ENCODE measurements at places on chromosomes 5 and 9. TPM values are rescaled to one million over a fixed set of nuclear protein-coding genes. Genes with fewer than 3 reads are reported as not detected.

The TMEM171 gene
- not detected for total RNA-seq

The OBP2B gene
- total RNA-seq, result not detected

The GFRA3 gene
- total RNA-seq, result not detected

The ECM2 gene
- not detected for total RNA-seq

The TSSK1B gene
- total RNA-seq, result not detected

DNA sequence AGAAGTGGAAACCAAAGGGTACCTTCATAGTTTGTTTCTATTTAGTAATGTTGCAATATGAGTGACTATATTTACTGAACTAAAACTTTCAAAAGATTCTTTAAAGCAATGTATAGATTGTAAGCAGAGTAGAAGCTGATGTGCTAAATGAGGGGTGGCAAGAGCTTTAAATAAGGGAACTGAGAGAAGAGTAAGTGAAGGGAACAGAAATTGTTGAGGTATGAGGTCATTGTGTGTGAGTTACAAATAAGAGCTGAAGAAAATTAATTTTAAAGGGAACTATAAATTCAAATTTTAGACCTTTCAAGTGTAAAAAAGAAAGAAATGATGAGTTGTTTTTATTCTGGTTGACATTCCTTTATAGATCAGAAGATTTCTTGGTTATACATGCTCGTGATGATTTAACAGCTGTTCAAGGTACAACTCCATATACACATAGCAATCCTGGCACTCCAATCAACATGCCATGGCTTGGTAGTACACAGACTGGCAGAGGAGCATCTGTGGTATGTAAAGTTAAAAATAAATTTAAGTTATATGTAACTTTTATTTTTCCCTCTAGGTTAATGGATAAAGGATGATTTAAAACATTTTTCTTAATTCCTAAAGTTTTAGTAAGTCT lies 135.1 kb upstream of the TNFAIP8 start:
- no peak for DNase-seq

DNA sequence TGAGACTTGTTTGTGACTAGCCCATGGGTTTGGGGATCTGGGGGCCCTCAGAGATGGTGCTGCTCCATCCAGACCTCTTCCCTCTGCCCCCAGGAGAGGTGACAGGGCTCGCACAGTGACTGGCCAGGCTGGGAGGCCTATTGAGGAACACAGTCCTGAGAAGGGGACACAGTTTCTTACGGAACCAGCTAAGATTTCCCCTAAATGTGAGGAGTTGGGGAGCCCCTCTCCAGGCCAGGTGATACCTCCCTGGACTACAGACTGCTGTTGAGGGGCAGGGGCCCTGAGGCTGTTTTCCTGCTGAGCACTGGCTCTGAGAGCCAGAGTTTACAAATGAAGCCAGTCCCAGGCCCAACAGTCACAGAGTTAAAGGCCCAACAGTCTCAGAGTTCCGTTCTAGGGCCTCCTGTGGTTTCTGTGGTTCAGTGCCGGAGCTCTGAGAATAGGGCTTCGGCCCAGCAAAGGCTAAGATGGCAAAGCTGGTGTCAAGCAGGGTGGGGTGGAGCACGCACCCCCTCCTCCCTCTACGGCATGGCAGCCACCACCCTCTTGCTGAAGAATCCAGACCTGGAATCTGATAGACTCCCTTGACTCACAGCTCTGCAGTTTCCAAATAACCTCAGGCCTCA lies 1.1 kb upstream of the SEMA4D start:
- DNase-seq, result no peak

GRCh38 chr9:132404228-132404881 lies 2.3 kb downstream of the TTF1 start:
- DNase-seq, result no peak

DNA sequence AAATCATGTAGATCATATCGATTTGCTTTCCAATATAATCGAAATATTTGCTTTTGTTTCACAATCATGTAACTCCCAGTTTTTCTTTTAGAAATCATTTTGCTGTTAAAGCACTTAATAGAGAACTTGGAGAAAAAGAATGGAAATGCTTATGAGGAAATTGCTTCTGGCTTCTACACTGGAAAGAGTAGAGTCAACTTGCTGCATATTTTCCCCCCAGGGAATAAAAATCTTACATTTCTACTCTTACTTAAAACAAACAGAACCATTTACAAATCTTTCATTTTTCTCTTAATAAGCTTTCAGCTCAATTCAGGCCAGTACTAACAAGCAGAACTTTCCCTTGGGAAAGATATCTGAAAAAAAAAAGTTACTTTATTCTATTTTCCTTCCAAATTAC lies 312.0 kb downstream of the CHSY3 start:
- DNase-seq, result no peak

GRCh38 chr9:137190315-137190856 lies 1.9 kb downstream of the SSNA1 start:
- no peak for DNase-seq

- DNase-seq, result no peak
These were observed 43.6 kb downstream of the TSPAN17 start for GRCh38 chr5:176690911-176691310.

GRCh38 chr9:94799578-94800264 lies 73.2 kb downstream of the AOPEP start:
- no peak for DNase-seq

DNA sequence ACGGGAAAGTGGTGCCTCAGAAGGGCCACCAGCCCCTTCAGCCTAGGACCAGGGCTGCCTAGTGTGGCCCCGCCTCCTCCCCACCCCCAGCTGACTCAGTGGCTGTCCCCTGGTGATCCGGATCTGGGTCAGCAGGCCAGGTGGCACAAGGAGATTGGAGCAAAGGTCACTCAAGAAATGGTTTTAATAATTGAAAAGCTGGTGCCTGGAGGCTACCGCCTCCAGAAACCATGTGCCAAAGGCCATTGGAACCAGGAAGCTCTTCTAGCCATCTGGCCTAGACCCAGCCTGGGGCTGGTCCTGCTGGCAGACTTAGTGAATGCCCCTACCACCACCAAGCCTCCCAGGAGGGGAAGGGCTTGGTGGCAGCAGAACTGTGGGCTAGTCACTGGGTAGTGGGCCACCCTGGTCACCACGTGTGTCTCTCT lies 1.5 kb downstream of the ST6GALNAC4 start:
- no peak for DNase-seq

GRCh38 chr5:68962757-68963484 lies 130.9 kb upstream of the SLC30A5 start:
- DNase-seq, result no peak

- peak; percentile 64 for DNase-seq
These were observed 55.9 kb upstream of the STXBP1 start for GRCh38 chr9:127555840-127556820.

- DNase-seq, result no peak
These were observed 1526.0 kb downstream of the MAT2B start for GRCh38 chr5:165031371-165031770.

- no peak for DNase-seq
These were observed 46.2 kb upstream of the PWWP2A start for GRCh38 chr5:160165137-160166068.

GRCh38 chr9:137242269-137243203 lies 1.4 kb downstream of the TUBB4B start:
- DNase-seq, result no peak

GRCh38 chr9:108270051-108270450 lies 585.7 kb downstream of the ACTL7B start:
- no peak for DNase-seq

DNA sequence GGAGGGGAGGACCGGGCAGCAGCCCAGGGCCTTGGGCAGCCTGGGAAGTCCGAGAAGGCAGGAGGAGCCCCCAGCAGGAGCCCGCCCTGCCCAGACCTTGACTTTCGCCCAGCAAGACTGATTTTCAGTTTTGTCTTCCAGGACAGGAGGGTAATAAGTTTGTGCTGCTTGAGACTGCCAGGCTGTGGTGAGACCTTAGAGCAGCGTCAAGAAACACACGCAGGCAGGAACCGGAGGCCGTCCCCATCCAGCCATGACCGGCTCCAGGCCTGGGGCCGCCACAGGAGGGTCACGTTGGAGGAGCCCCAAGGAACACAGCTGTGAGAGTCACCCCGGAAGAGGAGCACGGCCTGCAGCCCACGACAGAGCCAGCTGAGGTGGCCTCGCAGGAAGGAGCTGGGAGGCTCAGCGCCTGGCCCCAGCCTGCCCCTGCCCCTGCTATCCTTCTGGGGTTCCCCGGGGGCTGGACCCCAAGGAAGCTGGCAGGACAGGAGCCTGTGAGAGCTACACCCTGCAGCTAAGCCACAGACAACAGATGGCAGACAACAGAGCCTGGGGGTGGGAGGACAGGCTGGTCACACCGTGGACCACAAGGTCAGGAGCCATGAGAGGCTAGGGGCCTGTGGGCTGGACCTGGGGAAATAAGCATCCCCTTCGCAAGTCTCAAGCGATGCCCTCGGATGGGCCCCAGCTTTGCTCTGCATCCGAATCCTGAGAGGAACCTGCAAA lies 126.0 kb upstream of the FAM120A start:
- no peak for DNase-seq

- no peak for DNase-seq
These were observed 25.7 kb downstream of the LMX1B start for GRCh38 chr9:126639318-126640000.

DNA sequence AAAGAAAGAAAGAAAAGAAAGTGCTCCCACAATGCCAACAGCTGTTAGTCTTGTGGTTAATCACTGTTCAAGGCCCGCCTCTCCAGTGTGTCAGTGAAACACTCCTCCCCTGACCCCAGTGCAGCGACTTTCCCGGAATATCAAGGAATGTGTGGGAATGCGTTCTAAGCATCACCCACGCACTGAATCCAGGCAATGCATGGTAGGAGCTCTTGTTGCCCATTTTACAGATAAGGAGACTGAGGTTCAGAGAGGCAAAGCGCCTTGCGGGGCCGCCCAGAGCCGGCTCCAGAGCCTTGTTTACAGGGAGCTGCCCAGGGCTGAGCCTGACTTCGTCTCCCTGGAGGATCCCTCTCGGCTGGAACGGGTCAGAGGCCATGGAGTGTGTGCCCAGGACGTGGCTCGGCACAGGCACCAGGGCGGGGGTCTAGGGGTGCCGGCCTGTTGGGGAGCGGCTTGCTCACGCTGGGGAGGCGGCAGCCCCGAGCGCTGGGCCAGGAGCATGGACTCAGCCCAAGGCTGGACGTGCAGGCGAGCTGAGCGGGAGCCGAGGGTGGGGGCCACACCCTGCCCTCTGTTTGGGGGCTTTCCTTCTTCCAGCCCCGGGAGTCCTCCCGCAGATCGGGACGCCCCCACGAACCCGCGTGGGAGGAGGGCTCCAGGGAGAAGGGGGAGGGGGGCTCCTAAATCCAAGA lies 823 bp downstream of the ST6GALNAC6 start:
- DNase-seq, result no peak

DNA sequence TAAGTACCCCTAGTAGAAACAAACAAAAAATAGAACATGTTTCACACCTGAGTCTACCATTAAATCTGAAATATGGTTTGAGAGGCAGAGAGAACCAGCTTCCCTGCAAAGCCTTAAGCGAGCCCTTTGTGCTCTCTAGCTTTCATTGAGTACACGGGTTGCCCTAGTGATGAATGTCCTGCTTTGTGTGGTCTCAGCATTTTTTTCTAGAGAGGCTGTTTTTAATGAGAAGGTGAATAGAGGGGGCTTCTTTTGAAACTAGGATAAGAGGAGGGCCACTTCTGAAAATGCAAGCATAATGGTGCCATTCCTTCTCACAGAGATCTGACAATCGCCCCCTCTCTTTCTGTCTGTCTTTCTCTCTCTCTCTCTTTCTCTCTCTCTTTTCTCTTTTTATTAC lies 131.3 kb downstream of the MACIR start:
- no peak for DNase-seq

GRCh38 chr9:121226175-121226574 lies 24.5 kb upstream of the RAB14 start:
- DNase-seq, result no peak
